ENCODE measurements at places on chromosomes 6 and 20.

DNA sequence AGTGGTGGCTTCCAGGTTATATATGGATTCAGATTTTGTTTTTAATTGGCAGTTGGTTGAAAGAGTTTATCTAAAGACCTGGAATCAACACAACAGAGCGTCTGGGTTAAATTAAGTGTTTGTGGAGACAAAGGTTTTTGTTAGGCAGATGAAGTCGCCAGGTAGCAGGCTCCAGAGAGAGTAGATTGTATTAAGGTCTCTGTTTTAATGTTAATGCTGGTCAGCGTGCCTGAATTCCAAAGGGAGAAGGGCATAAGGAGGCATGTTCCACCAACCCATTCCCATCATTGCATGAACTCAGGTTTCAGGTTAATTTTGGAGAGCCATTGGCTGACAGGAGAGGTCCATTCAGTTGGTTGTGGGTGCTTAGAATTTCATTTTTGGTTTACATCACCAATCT lies 744.1 kb upstream of the GJE1 start:
- no peak for DNase-seq

- DNase-seq = no peak
Measured at GRCh38 chr6:99589290-99589672, 17.4 kb upstream of the PRDM13 start.

- no peak for DNase-seq
Measured at GRCh38 chr20:50380697-50381040, 129.5 kb upstream of the PTPN1 start.

- no peak for DNase-seq
Measured at GRCh38 chr20:33166533-33167113, 1.3 kb upstream of the BPIFA2 start.

DNA sequence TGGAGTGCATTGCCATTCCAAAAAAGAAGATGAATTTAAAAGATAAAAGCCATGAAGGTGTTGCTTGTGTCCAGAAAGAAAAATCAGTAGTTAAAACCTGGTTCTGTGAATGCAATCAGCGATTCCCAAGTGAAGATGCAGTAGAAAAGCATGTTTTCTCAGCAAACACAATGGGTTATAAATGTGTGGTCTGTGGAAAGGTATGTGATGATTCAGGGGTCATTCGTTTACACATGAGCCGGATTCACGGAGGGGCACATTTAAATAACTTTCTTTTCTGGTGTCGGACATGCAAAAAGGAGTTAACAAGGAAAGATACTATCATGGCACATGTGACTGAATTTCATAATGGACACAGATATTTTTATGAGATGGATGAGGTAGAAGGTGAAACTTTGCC lies 24.7 kb upstream of the BAG2 start:
- peak; percentile 9 for DNase-seq

DNA sequence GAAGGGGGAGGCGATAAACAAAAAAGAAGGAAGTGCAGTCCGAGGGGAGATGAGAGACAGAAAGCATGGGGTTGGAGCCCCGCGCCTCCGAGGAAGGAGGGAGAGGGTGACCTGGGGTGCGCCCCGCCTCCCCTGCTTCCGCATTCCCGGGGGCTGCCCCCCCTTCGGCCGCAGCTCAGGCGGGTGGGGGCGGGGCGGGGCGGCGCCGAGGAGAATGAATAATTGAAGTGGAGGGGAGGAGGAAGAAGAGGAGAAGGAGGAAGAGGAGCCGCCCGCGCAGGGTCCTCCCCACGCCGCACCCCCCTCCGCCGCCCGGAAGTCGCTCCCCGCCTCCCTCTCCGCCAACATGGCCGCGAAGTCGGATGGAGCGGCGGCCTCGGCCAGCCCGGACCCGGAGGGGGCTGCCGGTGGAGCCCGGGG lies at the start of gene XKR7:
Gene XKR7 (plus strand): TSS at position 322 of the 420 bp plus-strand sequence. CDS start 25 bp downstream, at position 347.
- DNase-seq = no peak

DNA sequence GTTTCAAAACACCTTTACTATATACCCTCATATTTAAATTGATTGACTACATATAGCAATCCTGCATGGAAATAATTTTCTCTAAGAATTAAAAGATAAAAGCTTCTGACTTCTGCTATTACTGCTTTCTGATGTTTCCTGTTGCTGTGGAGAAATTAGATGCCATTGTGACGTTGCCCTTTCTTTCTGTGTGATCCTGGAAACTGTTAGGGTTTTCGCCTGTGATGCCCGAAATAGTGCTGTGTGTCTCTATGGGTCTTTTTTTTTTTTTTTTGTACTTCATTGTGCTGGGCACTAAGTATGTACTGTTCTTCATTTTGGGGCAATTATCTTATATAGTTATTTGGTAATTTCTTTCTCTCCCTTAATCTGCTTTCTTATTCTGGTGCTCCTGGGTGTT lies 205.0 kb downstream of the ARID1B start:
- no peak for DNase-seq

DNA sequence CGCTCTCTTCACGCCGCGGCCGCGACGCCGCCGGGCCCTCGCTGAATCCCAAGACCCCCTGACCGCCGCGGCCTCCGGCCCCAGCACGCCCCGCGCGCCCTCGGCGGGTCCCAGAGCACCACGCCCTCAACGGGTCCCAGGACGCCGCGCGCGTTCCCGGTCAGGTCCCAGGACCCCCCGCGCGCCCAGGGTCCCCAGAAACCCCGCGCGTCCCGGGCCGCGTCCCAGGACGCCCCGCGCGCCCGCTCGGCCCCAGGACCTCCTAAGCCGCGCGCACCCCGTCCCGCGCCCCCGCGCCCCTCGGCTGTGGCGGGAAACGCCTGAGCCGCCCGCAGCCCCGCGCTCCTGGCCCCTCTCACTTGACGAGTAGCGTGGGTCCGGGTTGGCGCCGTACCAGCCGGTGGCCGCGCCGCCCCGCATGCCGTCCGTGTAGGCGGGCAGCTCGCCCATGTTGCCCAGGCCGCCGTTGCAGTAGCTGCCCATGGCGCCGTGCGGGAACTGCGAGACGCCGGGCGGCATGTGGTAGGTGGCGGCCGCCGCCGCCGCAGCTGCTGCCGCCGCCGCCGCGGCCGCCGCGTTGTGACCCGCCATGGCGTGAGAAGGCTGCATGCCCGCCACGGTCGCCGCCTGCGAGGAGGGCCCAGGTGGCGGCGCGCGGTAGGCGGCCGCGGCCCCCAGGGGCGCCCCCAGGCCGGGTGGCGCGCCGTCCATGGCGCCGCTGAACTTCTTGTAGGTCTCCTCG lies 556 bp downstream of the NKX2-4 start:
- DNase-seq = no peak

DNA sequence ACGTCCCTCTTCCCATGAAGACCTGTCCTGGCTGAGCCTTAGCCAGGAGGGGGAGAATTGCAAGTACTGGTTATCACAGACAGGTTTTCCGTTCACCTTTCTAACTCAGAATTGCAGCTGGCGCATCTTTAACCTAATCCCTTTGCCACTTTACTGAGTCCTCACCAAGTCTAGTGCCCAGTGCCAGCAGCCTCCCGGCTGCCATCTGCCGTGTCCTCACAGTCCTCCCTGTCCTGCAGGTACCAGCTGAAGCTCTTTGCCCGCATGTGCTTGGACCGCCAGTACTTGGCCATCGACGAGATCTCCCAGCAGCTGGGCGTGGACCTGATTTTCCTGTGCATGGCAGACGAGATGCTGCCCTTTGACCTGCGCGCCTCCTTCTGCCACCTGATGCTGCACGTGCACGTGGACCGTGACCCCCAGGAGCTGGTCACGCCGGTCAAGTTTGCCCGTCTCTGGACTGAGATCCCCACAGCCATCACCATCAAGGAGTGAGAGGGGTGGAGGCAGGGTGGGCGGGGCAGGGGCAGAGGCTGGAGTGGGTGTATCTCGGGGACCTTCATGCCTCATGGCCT lies 41.3 kb downstream of the UQCC2 start:
- DNase-seq = no peak

GRCh38 chr6:150598858-150599198 lies 857 bp upstream of the PLEKHG1 start:
- no peak for DNase-seq
